Lung microvascular endothelial cell (primary cell): ENCODE measurements at places on chromosomes 5 and 9. TPM values are rescaled to one million over a fixed set of nuclear protein-coding genes. Genes with fewer than 3 reads are reported as not detected.

- DNase-seq = peak; percentile 8
Measured at GRCh38 chr9:108963459-108964143, 29.4 kb downstream of the ABITRAM start.

DNA sequence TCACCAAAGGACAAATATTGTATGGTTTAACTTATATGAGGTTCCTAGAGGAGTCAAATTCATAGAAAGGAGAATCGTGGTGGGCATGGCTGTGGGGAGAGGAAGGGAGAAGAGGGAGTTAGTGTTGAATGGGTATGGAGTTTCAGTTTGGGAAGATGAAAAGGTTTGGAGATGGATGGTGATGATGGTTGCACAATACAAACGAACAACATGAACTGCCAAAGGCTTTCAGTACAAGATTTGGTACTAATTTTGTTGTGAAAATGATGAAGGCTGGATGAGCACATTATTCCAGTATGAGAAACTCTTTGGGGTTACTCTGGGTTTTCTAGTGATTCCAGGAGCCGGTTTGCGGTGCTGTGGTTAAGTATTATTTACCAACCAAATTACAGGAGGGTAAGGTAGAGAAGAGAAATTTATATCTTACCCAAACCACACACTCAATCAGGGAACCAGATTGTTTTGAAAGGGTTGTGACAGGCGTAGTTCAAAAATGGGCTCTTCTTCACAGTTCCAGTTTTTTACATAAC, 112.0 kb upstream of the TBC1D2 start:
- no peak for DNase-seq

DNA sequence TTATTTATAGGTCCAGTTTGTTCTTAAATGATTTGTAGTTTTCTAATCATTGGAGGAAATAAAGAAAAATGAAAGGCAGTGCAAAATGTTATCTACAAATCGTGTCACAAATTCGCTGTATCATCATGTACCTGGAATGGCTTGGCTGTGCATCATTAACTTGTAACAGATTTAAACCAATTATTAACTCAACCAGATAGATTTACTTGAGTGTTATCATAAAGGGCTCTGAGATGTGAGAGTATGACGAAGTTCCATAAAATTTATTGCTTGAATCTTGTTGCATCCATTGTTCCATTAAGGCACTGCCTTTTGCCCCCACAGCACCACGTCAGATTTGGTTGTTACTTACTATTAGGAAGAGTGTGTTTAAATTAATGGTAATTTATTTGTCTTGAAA, 23.5 kb downstream of the PCSK5 start:
- no peak for DNase-seq

Gene MEF2C
- total RNA-seq = 91.5 and 122 TPM in 2 replicates

Gene TAF1L
- under 0.01 TPM in 1 of 2 replicates, not detected in the other for total RNA-seq

Gene IL31RA
- total RNA-seq = 0.65 TPM in 1 of 2 replicates, not detected in the other
